Lower leg skin (tissue), 4 donors: ENCODE measurements at places on chromosomes 1 and 21.
A peak's percentile ranks its signal among the peaks of the same experiment; 100 is the strongest.

DNA sequence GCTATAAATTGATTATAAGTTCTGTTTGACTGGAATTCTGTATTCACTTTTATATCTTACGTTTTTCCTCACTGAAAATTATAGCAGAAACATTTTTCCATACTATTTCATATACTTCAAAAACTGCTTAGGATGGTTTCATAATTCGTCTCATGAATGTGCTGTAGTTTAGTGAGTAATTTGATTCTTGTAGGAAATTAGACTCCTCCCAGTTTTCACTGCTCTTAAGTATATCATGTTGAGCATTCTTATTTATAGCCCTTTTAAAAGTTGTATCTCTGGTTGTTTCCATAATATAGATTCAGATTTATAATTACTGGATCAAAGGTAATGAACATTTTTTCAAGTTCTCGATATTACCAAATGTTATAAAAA, 250.6 kb downstream of the FMN2 start:
- no peak for DNase-seq

GRCh38 chr1:229578168-229579058, 19.9 kb upstream of the ABCB10 start:
- no peak for DNase-seq

DNA sequence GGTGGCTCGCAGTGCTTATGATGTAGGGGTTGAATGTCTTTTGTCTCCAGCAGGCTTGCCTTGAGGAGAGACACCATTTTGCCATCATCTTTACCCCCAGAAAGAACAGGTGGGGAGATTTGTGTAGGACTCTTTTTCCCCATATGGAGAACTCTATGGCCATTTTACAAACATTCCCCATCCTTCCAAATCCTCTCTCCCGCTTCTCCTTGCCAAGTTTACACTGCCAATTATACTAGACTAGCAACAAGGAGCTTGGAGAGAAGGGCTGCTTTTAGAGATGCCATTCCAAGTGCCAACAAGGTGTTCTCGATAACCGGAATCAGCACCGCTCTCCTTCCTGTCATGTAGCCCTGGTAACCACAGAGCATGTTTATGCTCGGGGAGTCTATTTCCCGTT, 233.1 kb downstream of the CAMTA1 start:
- DNase-seq = no peak

- DNase-seq = no peak
Measured at GRCh38 chr1:88658419-88658818, 25.7 kb upstream of the PKN2 start.

DNA sequence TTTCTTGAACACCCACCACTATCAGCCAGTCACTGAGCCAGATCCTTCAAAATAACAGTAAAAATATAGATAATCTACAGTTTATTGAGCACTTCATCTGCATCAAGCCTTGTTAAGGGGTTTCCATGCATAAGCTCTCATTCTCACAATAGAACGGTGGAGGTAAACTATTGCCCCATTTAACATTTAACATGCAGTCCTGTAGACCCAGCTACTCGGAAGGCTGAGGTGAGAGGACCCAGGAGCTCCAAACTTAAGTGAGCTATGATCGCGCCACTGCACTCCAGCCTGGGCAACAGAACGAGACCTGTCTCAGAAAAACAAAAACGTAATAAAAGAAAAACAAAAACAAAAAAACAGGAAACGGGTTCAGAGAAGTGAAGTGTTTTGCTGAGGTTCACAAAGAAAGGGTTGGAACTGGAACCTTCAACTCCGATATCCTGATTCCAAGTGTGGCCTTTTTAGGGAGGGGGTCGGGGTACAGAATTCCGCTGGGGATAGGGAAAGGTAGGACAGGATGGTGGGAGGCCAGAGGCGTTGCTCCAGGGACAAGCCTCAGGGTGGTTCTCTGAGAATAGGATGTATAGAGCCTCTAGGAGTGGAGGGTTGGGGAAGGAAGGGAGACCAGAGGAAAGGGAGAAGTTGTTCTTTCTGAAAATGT, 11.6 kb upstream of the SESN2 start:
- no peak for DNase-seq

DNA sequence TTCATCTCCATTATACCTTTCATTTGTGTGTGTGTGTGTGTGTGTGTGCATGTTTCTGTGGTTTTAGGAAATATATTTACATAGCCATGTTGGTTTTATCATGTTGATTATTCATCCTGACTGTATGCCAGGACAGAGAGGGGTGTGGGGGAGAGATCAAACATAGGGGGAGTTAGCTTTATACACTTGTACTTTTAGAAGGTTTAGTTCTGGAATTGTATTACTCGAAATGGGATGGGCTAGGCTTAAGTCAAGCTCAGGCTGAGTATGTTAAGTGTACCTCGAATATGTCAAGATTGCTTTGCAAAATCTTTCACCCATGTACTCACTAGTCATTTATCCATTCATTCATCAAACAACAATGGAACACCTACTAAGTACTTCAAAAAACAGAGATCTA, 123.3 kb downstream of the HMCN1 start:
- no peak for DNase-seq

GRCh38 chr1:166307261-166308188, 140.7 kb upstream of the FAM78B start:
- DNase-seq = no peak

GRCh38 chr1:227945891-227946623, 1.7 kb downstream of the WNT9A start:
- DNase-seq = peak; percentile 91

DNA sequence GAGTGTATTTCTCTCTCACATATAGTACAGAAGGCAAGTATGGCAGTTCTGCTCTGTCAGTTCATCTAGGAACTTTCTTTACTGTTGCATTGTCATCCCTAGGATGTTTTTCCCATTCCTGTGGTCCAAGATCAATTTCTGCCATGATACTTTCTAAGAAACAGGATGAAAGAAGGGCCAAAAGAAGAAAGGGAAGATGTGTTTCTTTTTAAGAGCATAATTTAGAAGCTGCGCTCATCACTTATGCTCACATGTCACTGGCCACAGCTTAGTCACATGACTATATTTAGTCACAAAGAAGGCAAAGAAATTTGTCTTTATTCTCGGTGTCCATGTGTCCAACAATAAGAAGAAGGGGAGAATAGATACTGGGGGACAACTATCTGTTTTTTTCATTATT, 7.0 kb upstream of the MAST2 start:
- no peak for DNase-seq

DNA sequence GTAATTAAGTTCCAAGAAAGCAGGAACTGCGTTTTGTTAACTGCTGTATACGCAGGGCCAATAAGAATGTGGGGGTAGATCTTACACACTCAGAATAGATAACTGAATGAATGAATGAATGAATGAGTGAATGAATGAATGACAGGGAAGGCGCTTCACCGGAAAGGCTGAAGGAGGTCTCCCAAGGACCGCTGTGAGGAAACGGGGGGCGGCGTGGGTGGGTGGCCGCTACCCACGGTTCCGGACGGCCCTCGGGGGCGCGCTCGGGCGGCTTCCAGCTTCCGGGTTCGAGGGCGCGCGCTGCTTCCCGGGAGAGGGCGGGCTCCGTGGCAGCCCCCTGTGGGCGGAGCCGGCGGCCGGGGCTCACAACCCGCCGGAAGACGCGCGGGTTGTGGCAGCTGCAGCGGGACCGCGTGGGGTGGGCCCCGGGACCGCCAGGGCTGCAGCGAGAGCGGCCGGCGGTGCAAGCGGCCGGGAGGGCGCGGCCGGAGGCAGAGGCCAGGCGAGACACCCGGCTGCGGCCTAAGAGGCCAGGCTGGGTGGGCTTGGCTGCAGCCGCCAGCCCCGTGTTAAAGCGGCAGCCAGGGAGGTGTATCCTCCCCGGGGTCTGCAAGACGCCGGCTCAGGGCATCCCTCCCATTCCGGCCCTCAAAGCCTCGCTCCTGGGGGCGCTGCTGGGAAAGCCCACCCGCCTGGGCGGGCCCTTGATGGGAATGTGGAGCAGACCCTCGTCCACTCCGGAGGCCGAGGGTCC, at the start of gene ZFP69:
ZFP69 (plus strand) TSS at position 367 of the 754 bp plus-strand sequence. CDS start 2,072 bp downstream, outside the sequence.
- DNase-seq = peak; percentile 27

GRCh38 chr1:11648039-11648438, 6.2 kb downstream of the FBXO2 start:
- no peak for DNase-seq

DNA sequence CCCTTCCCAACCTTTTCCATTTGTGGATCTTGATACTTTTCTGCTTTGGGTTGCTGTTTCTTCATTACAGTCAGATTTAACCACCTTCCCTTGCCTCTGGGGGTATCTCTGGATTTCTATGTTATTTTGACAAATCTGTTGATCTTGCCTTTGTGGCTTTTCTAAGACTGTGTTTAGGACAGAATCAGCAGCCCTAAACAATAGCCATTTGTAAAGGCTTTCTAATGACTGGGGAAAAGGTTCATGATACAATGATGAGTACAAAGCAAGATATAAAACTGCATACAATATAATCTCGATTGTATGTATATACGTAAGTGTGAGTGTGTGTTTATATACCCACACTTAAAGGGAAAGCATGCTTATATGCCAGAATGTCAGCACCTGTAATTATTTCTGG, 27.8 kb downstream of the FAM20B start:
- DNase-seq = no peak

DNA sequence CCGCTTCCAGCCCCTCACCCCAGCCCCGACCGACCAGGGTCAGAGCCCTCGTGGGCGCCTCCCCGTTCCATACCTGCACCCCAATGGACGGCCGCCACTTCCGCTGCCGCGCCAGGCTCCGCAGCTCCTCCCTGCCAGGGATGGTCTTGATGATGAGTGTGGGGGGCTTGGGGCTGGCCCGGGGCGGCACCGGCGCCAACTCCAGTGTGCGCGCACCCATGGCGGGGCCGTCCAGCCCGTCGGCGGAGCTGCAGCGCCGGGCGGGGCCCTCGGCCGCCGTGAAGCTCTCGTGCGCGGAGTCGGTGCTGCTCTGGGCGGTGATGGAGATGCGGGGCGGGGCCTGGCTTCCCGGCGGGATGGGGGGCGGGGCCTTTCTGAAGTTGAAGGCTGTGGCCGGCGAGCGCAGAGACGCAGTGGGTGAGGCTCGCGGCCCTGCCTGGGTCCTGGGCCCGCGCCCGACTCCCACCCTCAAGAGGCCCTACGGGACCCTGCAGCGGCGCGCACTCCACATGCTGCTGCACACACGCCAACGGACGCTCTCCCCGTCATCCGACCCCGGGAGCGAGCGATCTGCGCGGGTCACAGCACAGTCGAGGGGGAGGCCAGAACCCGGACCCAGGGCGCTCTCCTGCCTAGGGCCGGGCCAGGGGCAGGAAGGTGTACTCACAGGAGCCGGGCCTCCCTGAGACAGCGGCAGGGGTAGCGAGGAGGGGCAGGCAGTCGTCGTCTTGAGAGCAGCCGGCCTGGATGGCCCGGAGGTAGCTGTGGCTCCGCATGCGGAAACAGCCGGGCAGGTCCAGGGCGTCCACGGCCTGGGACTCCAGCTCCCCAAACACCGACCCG, 26.1 kb upstream of the SMIM12 start:
- DNase-seq = no peak

DNA sequence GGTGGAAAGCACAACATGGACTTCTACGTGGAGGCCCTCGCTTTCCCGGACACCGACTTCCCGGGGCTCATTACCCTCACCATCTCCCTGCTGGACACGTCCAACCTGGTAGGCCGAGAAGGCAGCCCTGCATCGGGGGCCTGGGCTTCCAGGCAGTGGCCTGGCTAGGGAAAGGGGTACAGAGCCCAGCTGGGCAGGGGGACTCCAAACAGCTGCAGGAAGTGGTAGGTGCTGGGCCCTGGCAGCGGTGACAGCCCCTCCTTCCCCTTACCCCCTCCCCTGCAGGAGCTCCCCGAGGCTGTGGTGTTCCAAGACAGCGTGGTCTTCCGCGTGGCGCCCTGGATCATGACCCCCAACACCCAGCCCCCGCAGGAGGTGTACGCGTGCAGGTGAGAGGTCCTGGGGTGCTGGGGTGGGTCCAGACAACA, 30.0 kb upstream of the PADI6 start:
- DNase-seq = no peak

DNA sequence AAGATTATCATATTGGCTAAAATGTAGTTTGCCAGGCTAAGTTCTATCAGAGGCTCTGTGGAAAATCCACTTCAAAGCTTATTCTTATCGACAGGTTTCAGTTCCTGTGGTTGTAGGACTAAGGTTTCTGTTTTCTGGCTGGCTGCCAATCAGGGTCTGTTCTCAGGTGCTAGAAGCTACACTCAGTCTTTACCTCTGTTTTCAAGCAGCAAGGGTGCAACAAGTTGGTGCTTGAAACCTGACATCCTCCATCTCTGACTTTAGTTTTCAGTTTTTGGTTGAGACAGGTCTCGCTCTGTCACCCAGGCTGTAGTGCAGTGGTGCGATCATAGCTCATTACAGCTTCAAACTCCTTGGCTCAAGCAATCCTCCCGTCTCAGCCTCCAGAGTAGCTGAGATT, 15.3 kb upstream of the TMCO2 start:
- DNase-seq = no peak

- DNase-seq = peak; percentile 65
Measured at GRCh38 chr1:10494754-10495474, 20.2 kb downstream of the PEX14 start.

- DNase-seq = peak; percentile 42
Measured at GRCh38 chr21:31905503-31906451, 33.0 kb downstream of the HUNK start.

DNA sequence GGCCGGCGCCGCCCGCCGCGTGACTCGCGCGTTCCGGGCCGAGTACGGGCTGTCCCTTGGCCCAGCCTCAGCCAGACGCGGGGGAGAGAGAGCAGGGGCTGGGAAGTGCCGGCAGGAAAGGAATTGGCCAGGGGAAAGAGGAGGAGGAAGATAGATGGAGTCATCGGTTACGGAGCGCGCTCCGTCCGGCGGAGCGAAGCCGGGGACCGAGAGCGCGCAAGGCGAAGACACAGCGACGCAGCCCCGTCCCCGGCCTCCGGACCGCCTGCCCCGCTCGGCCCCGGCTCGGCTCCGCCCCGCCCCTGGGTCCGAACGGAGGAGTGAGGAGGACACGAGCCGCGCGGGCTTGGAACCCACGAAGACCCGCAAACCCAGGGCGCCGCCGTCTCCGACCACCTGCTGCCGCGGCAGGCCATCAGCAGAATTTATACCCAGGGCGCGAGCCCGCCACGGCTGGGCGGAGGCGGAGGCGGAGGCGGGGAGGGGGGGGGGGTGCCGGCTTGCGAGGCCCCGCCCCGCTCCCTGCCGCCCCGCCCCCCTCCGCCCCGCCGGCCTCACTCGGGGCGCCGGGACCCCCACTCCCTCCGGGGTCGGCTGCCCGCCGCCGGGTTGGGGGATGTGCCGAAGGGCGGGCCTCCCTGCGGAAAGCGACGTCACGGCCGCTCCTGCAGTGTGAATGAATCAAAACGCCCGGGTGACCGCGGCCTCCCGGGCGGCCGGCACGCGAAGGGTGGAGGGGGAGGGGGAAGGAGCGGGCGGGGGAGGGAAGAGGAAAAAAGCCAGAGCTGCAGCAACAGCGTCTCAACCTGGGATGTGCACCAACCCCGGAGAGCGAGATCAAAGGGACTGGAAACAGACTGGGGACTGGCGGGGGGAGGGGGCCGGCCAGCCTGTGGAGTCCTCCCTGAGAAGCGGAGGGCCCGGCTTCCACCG, at the start of gene LHX4:
LHX4 (plus strand) TSS at position 782 of the 933 bp plus-strand sequence. CDS start 266 bp downstream, outside the sequence.
- no peak for DNase-seq

- no peak for DNase-seq
Measured at GRCh38 chr21:45055861-45056260, 18.5 kb upstream of the ADARB1 start.
